ENCODE measurements at places on chromosomes 13 and 19.
A peak's percentile ranks its signal among the peaks of the same experiment; 100 is the strongest.

- DNase-seq: no peak
Observed at GRCh38 chr19:54319892-54320670, 7.1 kb upstream of the LILRA5 start.

DNA sequence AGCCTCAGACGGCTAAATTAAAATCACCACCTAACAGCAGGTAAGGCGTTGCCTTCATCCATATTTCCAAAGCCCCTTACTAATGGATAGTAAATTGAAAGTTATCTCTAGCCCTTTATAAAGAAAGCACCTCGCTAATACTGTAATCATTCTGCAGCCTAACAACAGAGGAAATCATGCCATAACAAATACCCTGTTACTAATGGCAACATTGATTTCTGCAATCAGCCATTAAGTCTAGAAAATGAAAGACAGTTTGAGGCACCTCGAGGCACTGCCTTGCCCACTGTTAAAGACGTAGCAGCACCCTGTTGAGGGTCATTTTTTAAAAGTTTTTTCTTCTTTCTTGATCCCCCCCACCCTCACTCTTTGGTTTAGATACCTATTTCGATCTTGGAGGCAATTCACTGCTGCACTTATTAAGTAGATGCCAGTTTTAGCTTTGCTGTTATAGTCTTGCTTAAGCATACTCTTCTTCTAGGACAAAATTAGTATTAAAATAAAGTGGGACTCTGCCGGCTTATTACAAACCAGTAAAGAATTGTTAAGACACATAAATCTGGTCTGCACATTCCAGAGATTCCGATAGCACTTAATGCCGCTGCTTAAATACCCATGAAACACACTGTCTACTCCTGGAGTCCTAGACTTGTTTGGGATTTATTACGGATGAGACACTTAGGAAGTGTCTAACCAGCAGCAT lies 74.8 kb downstream of the ZNF536 start:
- no peak for DNase-seq

GRCh38 chr13:97308735-97309429 lies 86.7 kb downstream of the MBNL2 start:
- DNase-seq: peak; percentile 72

- no peak for DNase-seq
Observed at GRCh38 chr13:22000191-22000590, 329.3 kb downstream of the FGF9 start.

DNA sequence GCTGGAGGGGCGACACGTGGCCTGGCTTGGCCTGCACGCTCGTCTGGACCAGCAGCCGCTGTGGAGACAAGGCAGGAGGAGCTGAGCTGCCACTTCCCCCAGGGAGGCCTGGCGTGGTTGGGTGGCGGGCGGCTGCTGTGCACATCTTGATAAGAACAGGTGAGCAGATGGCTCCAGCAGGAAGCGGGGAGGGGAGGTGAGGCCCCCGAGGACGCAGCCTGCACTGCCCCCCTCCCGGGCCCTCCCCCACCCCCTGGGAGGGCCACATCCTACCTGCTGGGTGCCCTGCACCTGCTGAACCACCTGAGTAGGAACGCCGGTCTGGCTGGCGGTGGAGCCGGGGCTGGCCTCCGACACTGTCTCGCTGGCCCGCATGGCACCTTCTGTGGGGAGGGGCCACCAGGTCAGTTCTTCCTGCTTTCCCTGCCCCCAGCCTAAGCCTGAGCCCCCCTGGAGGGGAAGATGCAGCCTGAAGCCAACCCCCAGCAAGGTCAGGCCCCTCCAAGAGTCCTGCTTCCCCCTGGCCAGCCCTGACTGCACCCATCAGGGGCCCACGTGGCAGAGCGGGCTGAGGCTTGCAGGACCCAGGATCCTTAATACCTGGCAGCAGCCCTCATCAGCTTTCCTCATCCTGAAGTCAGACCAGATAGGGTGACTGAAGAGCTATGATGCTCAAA lies 22.8 kb downstream of the RFX1 start:
- DNase-seq: no peak

DNA sequence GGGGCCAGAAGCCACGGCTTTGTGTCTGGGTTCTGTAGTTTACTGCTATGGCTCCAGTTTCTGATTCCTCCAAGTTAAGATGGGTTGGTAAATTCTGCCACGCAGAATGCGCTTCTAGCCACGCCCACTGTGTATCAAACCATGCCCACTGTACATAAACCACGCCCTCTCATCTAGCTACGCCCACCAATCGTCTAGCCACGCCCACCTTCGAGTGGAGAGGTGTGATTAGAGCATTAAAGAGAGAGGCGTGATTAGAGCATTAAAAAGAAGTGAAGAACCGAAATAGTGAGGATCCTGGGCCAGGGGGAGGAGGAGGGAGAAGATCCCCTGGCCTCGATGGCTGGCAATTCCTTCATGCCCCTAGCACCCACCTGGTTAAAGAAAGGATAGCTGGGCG lies 43.7 kb upstream of the ADGRE5 start:
- DNase-seq: peak; percentile 31

DNA sequence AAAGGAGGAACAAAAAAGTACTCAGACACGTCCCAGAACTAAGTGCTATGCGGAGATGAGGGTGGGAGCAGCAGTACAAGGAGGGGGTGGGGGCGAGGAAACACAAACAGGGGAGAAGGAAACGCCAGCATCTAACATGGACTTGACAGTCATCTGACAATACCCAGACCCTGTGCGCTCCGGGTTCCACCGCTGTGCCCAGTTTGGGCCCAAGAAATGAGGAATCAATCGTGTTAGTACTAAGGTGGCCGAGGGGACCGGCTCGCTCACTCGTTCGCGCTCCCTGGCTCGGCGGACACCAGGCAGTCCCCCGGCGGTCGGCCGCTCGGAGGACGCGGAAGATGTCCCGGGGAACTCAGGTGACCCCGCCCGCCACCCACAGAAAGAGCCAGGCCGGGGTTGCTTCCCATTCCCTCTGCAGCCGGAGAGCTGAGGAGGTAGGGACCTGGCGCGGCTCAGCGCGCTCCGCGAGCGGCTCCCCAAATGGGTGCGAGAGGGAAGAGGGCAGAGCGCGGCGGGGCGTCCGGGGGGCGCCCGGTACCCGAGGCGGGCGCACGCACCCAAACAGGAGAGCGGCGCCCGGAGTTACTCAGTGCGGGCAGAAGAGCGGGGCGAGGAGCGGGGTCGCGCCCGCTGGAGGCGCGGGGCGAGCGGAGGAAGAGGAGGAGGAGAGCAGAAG lies 616 bp downstream of the TSHZ3 start:
- DNase-seq: peak; percentile 35

DNA sequence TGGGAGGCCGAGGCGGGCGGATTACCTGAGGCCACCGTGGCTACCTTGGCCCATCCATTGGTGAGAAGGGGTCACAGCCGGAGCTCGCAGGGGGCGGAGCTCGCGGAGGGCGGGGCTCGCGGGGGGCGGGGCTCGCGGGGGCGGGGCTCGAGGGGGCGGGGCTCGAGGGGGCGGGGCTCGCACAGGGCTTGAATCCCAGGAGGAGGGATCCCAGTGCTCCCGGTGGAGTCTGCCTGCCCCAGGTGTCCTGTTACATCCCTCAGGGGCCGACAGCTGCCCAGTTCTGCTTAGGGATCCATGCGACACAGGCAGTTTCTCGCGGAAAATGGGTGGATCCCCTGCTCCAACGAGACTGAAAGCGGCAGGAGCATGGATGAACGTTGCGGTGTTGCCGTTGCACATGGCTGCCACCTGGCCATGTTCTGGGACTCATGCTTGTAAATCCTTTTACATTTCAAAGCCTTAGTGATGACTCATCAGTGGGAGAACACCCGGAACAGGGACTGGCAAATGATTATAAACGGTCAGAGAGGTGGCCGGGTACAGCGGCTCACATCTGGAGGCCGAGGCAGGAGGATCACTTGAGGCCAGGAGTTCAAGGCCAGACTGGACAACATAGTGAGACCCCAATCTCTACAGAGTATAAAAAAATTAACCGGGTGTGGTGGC lies 25.1 kb downstream of the TMPRSS9 start:
- DNase-seq: peak; percentile 83

DNA sequence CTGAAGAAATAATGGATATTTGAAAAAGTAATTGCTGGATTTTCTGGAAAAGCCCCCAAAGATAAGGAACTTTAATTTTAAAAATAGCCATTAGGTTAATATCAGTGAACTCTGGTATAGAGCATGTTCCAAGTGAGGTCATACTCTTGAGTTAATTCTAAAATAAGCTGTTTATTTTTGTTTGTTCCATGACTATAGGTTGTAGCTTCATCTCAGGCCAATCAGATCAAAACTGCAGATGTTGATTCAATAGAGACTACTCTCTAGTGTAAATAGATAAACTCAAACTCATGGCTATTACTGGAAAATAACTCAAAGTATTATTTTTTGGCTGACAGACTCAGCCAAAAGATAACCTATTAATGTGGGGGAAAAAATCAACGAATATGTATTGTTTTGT lies 815.1 kb downstream of the DIAPH3 start:
- DNase-seq: no peak
